ENCODE measurements at places on chromosomes 4 and X.

DNA sequence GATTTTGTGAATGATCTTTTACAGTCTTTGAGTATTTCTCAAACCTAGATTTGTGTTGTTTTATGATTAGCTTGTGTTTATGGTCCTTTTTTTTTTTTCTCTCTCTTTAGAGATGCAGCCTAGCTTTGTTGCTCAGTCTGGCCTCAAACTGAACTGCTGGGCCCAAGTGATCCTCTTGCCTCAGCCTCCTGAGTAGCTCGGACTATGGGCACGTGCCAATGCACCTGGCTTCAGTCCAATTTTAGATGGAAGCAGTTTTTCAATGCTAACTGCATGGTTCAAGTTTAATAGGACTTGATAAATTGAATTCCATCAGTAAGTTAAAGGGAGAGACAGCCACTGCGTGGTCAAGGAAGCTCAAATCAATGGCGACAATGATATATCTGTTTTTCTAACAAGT is 3.8 kb upstream of the FGG start:
- DNase-seq = no peak

GRCh38 chrX:151999813-152000212 is 25.3 kb upstream of the GABRE start:
- DNase-seq = no peak

- no peak for DNase-seq
Measured at GRCh38 chrX:68429216-68429615, 4.1 kb downstream of the OPHN1 start.

DNA sequence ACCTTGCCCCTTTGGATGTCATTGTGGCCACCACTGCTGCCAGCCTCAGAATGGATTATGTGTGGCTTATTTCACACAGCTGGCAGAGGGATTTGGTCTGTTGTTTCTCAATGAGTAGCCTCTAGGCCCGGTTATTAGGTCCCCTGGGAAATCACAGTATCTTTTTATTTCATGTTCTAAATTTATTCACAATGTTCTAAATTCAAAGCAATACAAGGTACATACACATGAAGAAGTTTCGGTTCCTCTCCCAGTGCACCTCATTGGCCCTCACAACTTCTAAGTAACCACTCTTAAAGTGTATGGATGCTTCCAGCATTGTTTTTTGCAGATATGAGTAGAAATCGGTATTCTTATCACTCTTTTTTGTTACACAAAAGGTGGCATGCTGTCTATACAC is 262.7 kb downstream of the RCHY1 start:
- no peak for DNase-seq

- no peak for DNase-seq
Measured at GRCh38 chr4:2484185-2484584, 15.3 kb downstream of the RNF4 start.

DNA sequence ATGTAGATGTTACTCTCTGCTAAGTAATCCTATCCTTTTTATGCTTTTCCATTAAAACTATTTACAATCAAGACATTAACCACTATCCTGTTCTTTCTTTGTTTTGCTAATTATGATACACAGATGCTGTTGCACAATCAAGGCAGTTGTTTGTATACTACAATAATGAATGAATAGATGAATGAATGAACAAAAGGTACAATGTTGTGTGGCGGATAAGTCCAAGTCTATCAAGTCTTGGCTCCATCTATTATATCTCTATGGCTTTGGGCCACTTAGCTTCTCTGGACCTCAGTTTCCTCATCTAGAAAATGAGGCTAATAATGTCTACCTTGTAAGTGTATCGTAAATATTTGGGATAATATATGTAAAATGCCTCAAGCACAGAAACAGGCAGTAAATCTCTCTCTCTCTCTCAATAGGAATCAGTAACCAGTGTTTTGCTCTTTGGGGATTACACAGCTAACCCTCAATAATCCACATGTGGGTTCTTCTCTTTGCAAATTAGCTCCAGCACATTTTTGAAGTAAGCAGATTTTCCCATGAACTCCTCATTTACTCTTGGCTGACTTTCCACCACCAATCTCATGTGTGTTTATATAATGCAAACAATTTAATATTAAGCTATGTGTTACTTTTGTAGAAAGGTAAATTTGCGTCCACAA is 27.8 kb upstream of the TSPAN5 start:
- no peak for DNase-seq

- DNase-seq = no peak
Measured at GRCh38 chr4:156388826-156389225, 435.2 kb upstream of the CTSO start.

GRCh38 chr4:54169176-54169575 is 59.9 kb upstream of the PDGFRA start:
- DNase-seq = no peak

DNA sequence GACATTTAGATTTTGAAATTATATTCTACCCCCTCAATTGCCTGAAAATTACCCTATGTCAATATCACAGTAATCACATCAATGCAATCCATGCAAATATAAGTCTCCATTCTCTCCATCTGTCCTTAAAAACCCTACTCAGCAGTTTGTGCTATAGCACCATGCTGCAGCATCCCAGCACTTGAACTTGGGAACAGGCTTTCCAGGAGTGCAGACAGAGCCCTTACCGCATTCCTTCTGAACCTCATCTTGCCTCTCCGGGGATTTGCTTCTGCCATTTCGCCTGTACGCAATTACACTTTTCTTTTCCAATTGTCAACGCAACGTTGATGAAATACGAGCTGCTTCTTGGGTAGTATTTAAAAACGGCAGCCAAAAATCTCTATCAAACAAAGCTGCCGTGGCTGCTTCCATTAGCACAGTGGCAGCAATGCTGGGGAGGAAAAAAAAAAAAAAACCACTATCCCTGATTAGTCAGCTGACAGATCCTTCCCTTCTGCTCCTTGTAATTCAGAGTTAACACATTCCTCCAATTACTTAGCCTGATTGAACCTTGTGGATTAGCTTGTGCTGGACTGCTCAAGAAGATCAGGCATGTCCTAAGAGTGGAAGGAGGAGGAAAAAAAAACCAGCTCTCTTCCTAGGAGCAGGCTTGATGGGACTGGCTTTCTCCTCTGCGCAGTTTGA is 65.6 kb downstream of the MCF2 start:
- no peak for DNase-seq

- no peak for DNase-seq
Measured at GRCh38 chr4:3286335-3287175, 6.3 kb upstream of the RGS12 start.

DNA sequence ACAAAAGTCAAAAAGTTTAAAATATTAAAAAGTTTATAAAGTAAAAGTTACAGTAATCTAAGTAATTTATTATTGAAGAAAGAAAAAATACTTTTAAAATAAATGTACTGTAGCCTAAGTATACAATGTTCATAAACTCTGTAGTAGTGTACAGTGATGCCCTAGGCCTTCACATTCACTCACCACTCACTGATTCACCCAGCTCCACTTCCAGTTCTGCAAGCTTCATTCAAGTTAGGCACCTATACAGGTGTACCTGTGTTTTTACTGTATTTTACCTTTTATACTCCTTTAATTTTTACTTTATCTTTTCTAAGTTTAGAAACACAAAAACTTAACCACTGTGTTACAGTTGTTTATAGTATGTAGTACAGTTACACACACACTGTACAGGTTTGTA is 40.1 kb upstream of the AGA start:
- no peak for DNase-seq

DNA sequence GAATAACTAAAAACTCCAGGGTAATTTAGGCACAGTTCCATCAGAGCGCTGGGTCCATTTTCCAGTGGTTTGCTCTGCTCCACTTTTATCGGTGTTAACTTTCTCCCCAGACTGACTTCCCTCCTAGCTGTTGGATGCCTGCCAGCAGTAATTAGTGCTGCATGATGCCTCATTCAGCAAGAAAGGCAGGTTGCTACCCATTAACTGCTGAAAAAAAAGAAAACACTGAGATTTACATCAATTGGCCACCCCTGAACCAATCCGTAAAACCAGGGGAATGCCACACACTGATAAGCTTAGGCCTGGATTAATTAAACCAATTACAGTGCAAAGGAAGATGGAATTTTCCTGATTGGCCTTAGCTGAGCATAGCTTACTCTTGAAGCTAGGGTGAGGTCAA is 182.4 kb upstream of the CXXC4 start:
- no peak for DNase-seq

GRCh38 chr4:128444544-128445302 is 157.1 kb upstream of the PGRMC2 start:
- no peak for DNase-seq

All from activated CD8-positive, alpha-beta memory T cell treated with anti-CD3 and anti-CD28 coated beads for 48 hours (primary cell).